ENCODE measurements at places on chromosomes 7 and 10. TPM values are rescaled to one million over a fixed set of nuclear protein-coding genes. Genes with fewer than 3 reads are reported as not detected.

DNA sequence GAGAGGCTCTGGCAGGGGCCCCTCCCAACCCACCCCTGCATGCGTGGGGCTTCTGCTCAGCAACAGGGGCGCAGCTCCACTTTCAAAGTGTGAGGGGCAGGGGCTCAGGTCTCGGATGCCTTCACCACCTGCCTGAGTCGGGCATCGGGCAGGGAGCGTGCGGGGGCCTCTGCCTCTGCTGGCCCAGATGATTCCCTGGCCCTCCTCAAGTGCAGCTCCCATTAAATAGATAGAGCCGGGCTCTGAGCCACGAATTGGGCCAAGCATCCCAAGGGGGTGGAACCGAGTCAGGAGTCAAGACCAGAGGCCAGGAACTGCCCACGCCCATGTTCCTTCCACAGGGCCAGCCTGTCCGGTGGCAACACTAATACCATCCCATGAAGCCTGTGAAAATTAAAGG lies 108.9 kb upstream of the FAM20C start:
- DNase-seq = no peak

DNA sequence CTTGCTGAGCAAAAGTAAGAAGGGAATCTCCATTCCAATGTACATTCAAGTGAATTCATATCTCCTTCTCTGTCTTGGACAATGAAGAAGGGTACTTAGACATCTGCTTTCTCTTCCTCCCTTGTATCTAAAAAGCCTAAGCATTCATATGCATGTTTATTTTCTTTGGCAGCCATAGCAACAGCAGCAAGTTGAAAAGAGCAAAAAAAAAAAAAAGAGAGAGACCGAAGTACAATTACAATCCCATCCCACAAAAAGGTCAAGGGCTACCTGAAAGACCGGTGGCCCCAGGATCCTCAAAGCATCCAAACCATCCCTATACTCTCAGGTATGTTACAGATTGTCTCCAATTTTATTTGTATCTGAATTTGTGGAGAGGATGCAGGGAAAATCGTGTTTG lies 4.1 kb downstream of the OR2F1 start:
- no peak for DNase-seq

DNA sequence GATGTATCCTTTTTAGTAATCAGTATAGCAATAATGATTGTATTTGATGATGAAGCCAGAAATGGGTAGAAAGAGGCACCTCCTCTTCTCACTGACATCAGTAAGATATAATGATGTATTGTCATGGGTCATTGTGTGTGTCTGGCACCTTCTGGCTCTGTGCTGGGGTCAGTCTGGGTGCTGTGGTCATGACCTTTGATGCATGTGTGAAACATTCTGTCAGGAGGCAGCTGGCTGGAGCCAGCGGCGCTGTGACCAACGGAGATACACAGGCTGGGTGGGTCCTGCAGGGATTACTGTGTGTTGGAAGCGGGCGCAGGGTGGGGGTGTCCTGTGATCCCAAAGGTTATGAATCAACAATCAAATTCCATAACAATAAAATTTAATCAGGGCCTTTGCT lies 35.2 kb downstream of the EEPD1 start:
- no peak for DNase-seq

GRCh38 chr7:18276380-18276779 lies 219.2 kb upstream of the HDAC9 start:
- DNase-seq = no peak

DNA sequence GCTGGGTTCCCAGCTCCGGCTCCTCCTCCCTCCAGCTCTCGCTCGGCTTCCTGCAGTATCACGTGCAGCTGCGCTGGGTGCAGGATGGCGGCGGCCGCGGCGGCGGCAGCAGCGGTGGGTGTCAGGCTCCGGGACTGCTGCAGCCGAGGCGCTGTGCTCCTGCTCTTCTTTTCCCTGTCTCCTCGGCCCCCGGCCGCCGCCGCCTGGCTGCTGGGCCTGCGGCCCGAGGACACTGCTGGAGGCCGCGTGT lies at the start of gene CNNM1:
CNNM1 (plus strand) TSS at position 53 of the 250 bp plus-strand sequence; CDS start at position 85, 32 bp downstream.
- DNase-seq = peak; percentile 34

GRCh38 chr7:65731562-65732035 lies 141.3 kb upstream of the VKORC1L1 start:
- DNase-seq = no peak

DNA sequence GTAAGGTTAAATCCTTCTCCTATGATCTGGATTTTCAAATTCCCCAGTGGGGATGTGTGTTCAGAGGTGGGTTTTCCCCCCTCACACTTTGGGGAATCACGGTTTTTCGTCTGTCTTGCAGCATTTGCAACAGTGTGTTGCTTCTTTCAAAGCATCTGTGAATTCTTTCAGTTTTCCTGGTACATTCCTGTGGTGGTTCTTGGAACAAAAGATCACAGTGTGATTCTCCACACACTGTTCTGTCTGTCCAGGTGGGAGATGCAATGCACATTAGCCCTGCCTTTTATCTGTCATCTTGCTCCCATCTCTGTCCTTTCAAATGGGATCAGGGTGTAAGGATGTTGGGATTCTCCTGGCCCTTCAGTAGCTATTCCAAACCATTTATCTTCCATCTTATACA lies 11.8 kb downstream of the AGK start:
- no peak for DNase-seq

GRCh38 chr10:44948642-44949041 lies 11.0 kb upstream of the RASSF4 start:
- DNase-seq = no peak

DNA sequence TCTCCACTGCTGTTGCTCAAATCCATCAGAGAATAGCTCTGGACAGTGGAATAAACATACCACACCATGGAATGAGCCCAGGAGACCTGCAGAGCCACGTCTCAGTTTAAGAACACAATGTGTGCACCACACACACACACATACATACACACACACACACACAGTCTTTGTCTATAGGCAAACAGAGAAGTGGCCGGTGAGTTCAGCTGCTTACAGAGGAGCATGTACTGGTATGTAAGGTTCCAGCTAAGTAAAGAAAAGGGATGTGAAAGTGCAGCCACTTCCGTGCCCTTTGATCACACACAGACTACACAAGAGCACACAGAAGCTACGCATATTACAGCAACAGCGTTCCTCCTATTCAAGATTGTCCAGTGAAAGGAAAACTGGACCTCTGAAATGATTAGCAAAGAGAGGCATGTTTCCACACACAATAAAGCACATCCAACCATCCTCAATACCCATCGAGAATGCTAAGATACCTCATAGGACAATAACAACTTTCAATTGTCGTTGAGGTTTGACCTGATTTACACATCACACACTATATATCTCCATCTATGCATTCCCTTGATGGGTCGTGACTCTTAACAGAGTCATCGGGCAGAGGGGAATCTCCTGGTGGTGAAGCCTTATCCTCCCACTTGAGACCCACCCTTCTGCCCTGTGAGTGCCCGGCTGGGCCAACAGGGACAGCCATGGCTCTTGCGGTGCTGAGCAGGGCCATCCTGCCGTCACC lies 23.6 kb downstream of the SLC35B4 start:
- DNase-seq = no peak

GRCh38 chr10:43201545-43202131 lies 63.4 kb downstream of the CSGALNACT2 start:
- no peak for DNase-seq

DNA sequence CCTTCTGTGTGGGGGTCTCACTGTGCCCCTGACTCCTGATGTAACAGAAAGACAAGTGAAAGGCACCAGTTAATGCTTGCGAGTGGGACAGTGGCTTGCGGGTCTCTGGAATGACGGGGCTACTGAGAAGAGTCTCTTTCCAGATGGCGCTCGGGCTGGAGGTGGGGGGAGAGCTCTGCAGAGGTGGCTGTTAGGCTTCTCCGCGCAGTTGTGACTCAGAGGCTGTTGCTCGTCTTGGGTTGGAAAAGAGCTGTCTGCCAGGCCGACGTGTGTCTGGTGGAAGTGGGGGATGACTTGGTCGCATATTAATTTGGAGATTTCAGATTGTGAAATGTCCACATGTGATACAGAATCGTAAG lies 27.9 kb upstream of the SH2B2 start:
- DNase-seq = no peak

DNA sequence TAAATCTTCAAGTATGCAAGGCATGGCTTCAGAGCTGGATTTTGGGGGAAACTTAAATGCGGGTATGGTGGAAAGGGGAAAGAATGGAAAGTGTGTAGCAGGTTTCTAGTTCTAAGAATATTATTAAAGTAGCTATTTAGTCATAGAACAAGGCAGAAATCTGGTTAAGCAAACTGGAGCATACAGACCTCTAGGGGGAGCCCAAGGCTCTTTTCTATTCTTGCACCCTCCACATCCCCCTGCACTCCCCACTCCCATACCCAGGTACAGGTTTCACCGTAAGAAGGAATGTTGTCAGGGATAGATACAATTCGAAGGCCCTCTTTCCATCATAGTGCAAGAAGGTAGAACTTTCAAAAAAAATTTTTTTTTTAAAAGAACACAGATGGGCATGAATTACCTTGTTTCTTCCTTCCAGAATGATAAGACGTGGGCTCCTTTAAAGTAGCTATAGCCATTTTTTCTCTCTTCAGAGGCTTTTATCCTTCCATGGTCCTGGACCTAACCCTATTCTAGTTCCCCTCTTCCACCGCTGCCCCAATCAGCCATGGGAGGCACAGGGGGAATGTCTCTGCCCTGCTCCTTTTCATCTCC lies 41.5 kb upstream of the SMIM30 start:
- DNase-seq = no peak

DNA sequence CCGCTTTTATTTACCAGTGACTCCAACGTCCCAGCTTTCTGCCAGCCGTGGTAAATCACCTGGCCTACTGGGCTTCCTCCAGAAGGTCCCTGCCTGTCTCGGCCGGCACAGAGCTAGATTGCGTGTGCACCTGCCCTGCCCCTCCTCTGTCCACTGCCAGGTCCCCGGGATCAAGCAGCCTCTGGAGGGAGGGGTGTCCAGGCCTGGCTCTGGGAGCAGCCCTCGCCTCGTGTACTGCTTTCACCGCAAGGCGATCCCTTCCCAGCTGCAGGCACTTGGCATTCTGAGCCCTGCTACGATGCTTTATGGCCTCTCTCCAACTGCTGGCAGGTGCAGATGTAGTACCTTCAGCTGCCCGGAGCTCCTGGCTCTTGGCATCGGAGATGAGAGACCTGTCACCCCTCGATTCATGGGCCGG lies 7.4 kb downstream of the SLC29A3 start:
- DNase-seq = no peak

DNA sequence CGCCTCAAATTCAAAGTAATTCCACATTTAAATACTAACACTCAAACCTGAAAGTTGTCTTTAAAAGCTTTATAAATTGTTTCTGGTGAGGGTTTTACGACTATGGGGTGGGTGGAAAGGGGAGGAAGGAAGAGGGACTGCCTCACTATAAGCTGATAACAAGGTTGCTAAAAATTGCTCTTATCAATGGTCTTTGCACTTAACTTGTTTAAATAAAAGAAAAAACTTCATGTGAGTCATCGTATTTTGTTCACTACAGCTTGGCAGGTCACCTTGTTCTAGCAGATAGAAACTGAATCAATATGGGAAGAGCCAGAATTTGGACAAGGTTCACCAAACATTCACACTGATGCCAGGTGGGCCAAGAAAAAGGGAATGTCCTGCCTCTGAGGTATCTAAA lies 129.2 kb downstream of the TES start:
- no peak for DNase-seq

- DNase-seq = no peak
Measured at GRCh38 chr7:120959929-120960484, 9.4 kb downstream of the ING3 start.

Gene RADIL
- polyA plus RNA-seq = not detected

Gene ASB10
- polyA plus RNA-seq = not detected

Gene PIK3AP1
- polyA plus RNA-seq = 0.92 TPM

Gene LIPJ
- not detected for polyA plus RNA-seq

Gene CALML5
- not detected for polyA plus RNA-seq

Gene CPA4
- not detected for polyA plus RNA-seq
